ENCODE measurements at places on chromosomes 2 and 18.

GRCh38 chr2:30332791-30333453 lies 101.6 kb downstream of the LBH start:
- no peak for DNase-seq

GRCh38 chr2:6679471-6679870 lies 186.2 kb downstream of the CMPK2 start:
- DNase-seq, result no peak

DNA sequence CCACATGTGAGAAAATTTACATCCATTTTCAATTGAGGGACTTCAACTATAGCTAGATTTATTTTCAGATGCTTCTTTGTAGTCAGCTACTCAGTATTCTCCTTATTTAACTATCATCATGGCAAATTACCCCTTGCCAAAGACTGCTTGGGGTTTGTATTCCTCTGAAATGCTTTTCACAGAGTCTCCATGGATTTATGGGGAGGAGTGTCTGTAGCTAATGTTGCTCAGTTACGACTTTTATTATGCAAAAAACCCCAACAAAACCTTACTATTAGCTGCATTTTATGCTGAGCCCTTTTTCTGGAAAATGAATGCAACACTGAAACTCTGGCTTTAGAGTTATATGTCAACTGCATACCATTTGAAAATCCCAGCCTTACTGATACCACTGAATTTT lies 78.6 kb downstream of the RFTN2 start:
- DNase-seq, result no peak

GRCh38 chr2:45946023-45946422 lies 294.5 kb downstream of the PRKCE start:
- no peak for DNase-seq

DNA sequence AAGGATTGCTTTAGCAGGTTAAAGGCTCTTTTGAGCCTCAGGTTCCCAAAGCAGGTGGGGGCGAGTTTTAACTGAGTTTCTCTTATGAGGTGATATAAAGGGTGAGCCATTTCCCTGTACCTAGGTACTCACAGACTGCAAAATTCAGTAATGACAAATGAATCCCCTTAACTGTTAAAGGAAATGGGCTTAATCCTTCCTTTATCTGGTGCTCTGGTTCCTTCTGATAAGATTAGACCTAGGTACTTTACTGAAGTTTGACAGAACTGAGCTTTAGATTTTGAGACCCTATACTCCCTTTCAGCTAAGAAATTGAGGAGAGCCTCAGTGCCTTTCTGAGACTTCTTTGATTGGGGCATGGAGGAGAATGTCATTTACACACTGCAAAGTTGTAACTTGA lies 42.6 kb downstream of the STK17B start:
- no peak for DNase-seq

GRCh38 chr18:48539406-48540250 lies 797 bp downstream of the CTIF start:
- DNase-seq, result no peak

GRCh38 chr18:63253014-63253413 lies 66.6 kb downstream of the BCL2 start:
- no peak for DNase-seq
